ENCODE measurements at places on chromosomes 4 and X. TPM values are rescaled to one million over a fixed set of nuclear protein-coding genes. Genes with fewer than 3 reads are reported as not detected.

DNA sequence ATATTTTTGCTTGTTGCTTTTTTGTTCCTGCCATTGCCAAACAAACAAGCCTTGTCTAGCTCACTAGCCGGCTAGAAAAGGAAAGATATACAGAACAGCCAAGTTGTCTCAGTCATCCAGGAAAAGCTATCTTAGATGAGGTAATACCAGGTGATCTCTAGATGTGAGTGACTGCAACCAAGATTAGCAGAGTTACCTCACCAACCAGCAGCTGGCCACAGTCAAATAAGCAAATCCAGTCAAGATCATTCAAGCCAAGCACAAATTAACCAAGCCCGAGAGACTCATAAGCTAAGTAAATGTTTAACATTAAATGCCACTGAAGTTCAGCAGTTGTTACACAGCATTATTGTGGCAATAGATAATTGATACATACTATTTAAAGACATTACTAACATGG is 108.6 kb downstream of the CENPC start:
- no peak for DNase-seq

The AMBN gene
- not detected for total RNA-seq

DNA sequence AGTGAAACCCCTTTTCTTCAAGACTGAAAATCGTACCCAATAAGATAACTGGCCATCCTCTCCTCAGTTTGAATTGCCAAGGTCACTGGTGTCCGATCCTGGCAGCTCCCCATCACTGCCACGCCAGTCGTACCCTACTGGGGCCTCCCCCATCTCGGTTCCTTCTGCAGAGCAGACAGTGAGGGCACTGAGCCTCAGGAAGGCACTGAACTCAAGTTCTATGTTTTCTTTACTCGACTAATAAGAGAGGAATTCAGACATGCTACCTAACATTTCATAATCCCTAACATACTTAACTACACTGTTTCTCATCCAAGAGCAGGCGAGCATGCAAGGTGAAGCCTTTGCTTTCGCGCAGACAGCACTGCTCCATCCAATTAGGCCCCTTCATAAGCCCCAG is 23.4 kb downstream of the ZFYVE28 start:
- DNase-seq, result no peak

The ATOH1 gene
- total RNA-seq, result 1.0 TPM

The MPP1 gene
- 13.5 TPM for total RNA-seq

DNA sequence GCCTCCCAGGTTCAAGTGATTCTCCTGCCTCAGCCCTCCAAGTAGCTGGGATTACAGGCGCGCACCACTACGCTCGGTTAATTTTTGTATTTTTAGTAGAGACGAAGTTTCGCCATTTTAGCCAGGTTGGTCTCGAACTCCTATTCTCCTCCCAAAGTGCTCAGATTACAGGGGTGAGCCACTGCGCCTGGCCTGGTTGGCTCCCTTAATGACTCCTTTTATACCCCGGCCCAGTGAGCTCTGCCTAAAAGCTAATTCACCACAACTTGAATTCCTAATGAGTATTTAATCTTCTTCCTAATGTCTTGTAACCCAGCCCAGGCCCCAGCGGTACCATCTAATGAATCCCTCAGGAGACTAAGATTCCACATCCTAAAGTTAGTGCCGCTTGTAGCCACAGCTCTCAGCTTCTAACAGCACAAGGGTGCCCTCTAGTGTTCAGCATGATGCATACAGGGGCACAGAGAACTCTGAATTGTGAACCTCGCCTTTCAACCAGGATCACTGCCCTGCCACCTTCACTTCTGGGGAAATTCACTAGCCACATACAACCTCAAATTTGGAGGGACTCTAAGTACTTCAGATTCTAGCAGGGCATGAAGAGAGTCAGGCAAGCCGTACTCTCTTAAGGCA is 89.5 kb downstream of the OR13H1 start:
- DNase-seq, result peak; percentile 83

DNA sequence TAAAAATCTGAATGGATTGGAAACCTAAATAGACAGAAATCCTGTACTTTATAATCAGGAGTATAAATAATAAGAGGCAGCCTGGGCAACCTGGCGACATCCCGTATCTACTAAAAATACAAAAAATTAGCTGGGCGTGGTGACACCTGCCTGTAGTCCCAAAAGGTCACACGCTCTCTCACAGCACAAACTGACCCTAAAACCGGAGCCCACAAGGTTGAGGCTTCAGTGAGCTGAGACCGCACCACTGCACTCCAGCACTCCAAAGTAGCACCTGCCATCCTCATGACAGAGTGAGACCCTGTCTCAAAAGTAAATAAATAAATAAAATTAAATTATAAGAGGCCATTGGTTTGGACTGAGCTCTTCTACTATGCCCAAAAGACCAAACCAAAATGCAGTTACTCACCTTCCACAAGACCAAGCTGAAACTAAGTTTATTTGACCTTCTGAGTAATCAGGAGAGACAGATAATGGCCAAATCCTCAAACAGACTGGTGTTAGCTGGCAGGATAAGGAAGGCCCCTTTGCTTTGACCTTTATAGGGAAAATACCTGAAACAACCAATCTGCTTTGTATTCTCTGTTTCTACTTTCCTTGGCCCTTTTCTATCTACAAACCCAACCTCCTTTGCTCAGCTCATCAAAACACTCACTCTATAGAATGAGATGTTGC is 3.2 kb upstream of the GRSF1 start:
- no peak for DNase-seq

DNA sequence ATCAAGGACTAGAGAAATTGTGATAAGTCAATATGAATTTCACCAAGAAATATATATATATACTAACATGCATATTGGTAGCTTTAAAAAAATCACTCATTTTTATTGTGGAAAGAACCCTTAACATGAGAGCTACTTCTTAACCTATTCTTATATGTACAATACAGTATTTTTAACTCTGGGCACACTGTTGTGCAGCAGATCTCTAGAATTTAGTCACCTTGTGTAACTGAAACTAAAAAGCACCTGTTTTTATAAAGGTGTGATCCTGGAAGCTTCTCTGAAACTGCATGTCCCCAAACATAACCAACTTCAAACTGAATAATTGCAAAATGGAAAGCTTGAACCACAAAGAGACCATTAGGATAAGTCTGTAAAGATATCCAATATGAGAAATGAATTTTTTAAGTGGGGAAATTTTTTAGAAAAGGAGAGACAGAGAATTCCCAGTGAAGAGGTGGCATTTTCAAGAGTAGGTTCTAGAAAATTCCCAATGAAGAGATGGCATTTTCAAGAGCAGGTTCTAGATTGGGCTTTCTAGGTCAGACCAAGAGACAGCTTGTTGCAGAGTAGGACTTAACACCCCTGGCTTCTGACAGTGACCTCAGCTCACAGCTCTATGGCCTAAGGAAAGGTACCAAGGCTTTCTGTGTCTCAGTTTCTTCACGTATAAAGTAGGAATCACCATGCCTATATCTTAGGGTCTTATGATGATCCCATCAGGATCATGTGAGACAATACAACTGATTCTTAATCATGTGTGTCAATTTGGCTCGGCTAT is 22.0 kb upstream of the PPARGC1A start:
- no peak for DNase-seq

The CORIN gene
- total RNA-seq, result 0.36 TPM

DNA sequence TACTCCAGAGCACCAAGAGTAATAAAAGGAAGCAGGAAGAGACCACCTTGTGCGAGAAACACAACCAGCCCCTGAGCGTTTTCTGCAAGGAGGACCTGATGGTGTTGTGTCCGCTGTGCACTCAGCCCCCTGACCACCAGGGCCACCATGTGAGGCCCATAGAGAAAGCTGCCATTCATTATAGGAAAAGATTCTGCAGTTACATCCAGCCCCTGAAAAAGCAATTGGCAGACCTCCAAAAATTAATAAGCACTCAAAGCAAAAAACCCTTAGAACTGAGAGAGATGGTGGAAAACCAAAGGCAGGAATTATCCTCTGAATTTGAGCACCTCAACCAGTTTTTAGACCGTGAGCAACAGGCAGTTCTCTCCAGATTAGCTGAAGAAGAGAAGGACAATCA is 5.7 kb downstream of the TRIM75 start:
- DNase-seq, result no peak

GRCh38 chr4:18209448-18209847 is 187.9 kb upstream of the LCORL start:
- no peak for DNase-seq

DNA sequence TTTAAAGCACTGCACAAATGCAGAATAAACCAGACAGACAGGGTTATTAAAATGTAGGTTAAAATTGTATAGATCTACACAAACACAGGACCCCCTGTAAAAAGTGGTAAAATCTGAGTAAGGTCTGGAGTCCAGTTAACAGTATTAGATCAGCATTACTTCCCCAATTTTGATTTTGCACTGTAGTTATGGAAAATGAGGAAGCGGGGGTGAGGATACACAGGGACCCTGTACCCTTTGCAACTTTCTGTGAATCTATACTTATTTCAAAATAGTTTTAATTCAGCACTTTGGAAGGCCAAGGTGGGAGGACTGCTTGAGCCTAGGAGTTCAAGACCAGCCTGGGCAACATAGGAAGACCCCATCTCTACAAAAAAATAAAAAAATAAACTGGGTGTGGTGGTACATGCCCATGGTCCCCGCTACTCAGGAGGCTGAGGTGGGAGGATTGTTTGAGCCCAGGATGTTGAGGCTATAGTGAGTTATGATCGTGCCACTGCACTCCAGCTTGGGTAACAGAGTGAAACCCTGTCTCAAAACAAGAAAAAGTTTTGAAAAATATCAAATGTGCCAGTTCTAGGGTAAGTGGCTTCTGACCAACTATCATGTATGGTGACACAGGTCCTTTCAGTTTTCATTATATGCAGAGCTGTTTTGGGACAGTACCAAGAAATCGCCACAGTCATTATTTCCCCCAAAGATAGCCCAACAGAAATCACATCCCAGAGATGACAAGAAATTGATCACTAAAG is 17.7 kb downstream of the SEL1L3 start:
- DNase-seq, result no peak

- no peak for DNase-seq
Measured at GRCh38 chrX:131577999-131578734, 34.3 kb downstream of the OR13H1 start.

DNA sequence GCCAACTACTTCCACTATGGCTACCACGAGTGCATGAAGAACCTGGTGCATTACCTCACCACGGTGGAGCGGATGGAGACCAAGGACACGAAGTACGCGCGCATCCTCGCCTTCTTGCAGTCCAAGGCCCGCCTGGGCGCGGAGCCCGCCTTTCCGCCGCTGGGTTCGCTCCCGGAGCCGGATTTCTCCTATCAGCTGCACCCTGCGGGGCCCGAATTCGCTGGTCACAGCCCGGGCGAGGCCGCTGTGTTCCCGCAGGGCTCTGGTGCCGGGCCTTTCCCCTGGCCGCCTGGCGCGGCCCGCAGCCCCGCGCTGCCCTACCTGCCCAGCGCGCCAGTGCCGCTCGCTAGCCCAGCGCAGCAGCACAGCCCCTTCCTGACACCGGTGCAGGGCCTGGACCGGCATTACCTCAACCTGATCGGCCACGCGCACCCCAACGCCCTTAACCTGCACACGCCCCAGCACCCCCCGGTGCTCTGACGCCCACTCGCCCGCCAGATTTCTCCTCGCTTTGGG is 2.1 kb downstream of the HELT start:
- DNase-seq, result peak; percentile 83

DNA sequence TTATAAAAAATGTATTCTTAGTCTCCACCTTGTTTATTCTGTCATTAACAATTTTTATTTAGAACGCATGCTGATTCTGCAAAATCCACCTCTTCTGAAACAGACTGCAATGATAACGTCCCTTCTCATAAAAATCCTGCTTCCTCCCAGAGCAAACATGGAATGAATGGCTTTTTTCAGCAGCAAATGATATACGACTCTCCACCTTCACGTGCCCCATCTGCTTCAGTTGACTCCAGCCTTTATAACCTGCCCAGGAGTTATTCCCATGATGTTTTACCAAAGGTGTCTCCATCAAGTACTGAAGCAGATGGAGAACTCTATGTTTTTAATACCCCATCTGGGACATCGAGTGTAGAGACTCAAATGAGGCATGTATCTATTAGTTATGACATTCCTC is 75.6 kb upstream of the SMARCA5 start:
- DNase-seq, result no peak

DNA sequence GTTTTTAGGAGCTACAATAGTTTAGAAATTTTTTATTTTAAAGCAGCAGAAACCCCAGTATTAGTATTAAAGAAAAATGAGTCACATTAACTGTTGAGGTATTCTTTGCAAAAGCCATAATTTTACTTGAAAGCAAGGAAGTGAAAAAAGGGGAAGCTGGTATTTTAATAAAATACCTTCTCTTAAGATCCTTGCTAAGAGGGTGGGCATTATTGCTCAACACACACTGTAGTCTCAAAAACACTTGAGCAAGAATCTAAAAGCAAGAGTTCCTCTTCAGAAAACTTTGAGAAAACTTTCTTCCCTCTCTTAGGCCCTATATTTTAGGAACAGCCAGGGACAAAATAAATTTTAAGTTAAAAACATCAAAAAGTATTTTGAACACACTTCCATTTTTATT is 259.4 kb upstream of the DIAPH2 start:
- no peak for DNase-seq

DNA sequence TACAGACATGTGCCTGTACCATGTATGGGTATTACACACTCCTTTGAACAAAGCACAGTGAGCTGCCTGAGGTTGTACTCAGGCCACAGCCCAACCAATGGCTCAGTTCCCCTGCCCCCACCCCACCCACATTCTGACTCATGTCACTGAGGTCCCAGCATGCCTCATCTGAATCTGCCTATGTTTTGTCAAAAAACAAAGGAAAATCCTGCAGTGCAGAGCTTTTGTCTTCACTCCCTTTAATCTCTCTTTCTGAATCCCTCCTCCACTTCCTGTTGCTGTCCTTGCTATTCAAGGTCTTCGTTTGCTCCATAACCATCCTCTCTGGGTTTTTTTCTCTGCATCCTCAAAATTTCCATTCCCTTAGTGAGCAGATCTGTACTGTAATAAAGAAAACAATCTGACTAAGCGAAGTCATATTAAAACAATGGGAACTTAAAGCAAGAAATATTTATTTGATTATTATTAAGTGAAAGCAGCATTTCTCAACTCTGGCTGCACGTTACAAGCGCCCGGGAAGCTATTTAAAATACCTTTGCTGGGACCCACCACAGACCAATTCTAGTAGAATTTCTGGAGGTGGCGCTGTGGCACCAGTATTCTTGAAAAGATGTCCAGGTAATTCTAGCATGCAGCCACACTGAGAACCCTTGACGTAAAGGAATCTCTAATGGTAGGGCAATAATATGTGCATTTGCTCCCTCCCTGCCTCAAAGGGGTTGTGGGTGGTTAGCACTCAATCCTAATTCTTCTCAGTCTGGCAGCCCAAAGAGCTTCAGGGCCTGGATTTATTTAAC is 8.7 kb downstream of the GUCY2F start:
- DNase-seq, result peak; percentile 89

The MAGEA2B gene
- not detected for total RNA-seq

The CCDC158 gene
- total RNA-seq, result not detected

GRCh38 chrX:440636-441035 is 53.9 kb upstream of the PPP2R3B start:
- no peak for DNase-seq

The MXRA5 gene
- total RNA-seq, result 16.8 TPM

DNA sequence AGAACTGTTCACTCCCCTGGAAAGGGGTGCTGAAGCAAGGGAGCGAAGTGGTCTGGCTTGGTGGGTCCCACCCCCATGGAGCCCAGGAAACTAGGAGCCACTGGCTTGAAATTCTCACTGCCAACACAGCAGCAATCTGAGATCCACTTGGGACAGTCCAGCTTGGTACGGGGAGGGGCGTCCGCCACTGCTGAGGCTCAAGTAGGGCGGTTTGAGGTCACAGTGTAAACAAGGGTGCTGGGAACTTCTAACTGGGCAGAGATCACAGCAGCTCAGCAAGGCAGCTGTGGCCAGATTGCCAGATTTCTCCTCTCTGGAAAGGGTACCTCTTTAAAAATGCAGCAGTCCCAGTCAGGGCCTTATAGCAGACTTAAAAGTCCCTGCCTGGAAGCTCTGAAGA is 53.9 kb upstream of the GALNTL6 start:
- no peak for DNase-seq

The UGT8 gene
- total RNA-seq, result 4.4 TPM
